ENCODE measurements at places on chromosomes 2 and 18.

- no peak for DNase-seq
These were observed 6.7 kb downstream of the SLC66A2 start for GRCh38 chr18:79944746-79945117.

- no peak for DNase-seq
These were observed 45.2 kb upstream of the NOSTRIN start for GRCh38 chr2:168757223-168757622.

DNA sequence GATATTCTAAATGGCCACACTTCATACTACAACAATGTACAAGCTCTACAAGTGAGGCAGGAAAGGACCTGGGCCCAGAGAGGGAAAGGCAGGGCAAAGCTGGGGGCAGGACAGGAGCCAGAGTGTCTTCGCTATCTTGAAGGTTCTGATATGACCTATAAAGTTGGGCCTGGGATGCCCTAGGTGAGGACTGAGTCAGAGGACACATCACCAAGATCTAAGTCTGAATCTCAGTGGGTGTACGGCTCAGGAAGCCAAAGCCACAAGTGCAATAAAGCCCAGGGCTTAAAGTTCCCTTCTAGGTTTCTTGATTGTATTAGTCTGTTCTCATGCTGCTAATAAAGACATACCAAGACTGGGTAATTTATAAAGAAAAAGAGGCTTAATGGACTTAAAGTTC is 219.1 kb downstream of the ALK start:
- DNase-seq = no peak

GRCh38 chr2:28507796-28508764 is 12.2 kb downstream of the PLB1 start:
- DNase-seq = peak; percentile 78

- no peak for DNase-seq
These were observed 602.5 kb downstream of the TSN start for GRCh38 chr2:122357998-122358397.

- no peak for DNase-seq
These were observed 146.6 kb downstream of the ERBB4 start for GRCh38 chr2:212392043-212392442.

DNA sequence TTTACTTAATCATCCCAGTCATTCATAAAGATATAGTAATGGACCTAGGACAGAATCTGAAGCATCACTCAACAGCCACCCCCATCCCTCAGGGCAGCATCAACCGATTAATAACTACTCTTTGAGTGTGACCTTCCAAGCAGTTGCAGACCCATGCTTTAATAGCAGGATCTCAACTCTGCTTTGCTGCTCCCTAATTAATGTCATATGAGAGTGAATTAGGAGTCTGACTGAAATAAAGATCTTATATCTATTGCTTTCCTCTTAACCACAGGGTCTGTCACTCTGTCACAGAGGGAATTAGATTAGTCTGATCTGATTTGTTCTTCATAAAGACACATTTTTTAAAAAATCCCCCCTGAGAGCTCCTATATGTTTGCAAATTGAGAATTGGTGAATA is 46.1 kb upstream of the LRP1B start:
- no peak for DNase-seq

GRCh38 chr2:166411473-166412230 is 35.9 kb upstream of the SCN9A start:
- no peak for DNase-seq

- no peak for DNase-seq
These were observed 26.9 kb downstream of the AGAP1 start for GRCh38 chr2:235520787-235521186.

DNA sequence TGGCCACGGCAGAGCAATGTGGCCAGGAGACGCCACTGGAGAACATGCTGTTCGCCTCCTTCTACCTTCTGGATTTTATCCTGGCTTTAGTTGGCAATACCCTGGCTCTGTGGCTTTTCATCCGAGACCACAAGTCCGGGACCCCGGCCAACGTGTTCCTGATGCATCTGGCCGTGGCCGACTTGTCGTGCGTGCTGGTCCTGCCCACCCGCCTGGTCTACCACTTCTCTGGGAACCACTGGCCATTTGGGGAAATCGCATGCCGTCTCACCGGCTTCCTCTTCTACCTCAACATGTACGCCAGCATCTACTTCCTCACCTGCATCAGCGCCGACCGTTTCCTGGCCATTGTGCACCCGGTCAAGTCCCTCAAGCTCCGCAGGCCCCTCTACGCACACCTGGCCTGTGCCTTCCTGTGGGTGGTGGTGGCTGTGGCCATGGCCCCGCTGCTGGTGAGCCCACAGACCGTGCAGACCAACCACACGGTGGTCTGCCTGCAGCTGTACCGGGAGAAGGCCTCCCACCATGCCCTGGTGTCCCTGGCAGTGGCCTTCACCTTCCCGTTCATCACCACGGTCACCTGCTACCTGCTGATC is 4.9 kb downstream of the GPR17 start:
- DNase-seq = no peak

DNA sequence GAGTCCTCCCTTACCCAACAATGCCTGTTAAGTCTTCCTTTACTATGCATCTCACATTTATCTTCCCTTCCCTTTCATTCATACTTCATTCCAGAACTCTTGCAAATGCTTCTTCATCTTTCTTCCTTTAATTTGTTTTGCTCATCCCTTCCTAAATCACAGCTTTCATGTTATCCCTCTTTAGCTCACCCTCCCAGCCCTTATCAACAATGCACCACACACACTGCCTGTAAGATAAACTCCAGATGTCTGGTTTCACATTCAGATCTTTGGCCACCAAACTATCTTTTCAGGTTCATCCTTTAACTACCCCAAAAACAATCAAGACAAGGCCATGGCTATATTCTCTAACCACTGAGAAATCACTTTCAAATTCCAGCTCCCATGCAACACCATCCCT is 3.4 kb downstream of the CCDC93 start:
- no peak for DNase-seq

DNA sequence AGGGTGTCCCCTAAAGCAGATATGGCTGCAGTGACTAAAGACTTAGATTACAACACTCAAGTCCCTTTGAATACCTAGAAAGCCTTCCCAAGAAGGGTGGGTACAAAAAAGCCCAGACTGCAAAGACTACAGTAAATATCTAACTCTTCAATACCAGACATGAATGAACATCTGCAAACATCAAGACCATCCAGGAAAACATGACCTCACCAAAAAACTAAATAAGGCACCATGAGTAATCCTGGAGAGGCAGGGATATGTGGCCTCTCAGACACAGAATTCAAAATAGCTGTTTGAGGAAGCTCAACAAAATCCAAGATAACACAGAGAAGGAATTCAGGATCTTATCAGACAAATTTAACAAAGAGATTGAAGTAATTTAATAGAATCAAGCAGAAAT is 138.2 kb upstream of the OTOS start:
- DNase-seq = no peak

DNA sequence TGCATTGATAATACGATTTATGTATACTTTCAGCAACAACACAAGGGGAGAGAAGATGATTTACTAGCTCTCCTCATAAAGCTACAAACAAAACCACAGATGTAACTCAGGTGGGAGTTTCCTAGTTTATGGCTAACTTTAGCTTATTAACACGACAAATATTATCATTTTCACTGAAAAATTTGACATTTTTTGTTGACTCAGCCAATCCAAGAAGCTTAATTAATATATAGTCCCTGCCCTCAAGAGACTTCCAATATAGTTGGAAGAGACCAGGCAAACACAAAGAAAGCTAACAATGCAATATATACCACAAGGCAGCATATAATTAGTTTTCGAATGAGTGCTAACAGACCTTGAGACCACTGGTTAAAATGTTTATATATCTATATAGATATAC is 775 bp downstream of the WDR12 start:
- DNase-seq = no peak

DNA sequence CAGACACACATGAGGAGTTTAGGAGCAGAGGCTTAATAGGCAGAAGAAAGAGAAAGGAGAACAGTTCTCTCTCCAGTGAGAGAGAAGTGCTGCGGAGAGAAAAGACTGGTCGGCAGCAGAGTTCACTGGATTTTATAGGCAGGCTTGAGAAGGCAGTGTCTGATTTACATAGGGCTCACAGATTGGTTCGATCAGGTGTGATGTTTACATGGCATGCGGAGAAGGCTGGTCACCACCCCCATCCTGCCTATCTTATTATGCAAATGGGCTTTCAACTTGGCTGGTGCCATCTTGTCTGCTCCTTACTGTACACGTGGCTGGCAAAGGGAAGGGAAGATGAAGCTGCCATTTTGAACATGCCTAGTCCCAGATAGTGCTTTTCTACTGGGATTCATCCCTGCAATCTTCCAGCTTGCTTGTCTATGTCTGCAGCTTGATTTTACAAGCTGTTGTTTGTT is 113.4 kb downstream of the AP1S3 start:
- DNase-seq = no peak

DNA sequence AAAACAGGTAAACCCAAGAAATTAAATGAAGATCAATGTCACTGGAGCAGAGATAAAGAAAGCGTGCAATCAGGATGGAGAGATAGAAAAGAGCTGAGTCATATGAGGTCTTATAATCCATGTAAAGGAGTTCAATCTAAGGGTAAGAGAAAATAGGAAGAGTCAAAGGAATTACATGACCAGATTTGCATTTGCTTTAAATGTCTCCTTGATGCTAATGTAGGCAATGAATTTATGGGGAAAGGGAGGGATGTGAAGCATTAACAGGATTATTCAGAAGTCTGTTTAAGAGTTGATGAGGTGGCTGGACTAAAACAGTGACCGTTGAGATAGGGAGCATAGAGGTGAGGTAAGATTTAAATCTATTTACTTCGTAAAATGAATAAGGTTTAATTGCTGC is 623.1 kb downstream of the MBD2 start:
- DNase-seq = no peak

GRCh38 chr2:221779614-221780067 is 207.5 kb upstream of the EPHA4 start:
- DNase-seq = no peak

DNA sequence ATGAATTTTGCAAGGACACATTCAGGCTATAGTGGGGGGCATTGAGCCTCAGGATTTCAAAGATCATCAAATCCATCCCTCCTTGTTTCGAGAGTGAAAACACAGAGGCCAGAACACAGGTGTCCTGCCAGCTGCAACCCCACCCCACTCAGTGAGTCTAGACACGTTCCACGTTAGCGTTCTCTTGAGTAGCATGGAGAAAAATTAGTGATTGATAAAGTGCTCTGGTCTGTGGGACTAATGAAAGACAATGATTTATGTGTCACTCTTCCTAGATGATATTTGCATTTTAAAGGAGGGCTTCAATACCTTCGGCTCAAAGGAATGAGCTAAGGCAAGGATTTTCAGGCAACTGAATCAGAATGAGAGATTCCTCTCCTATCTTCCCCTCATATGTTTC is 43.8 kb downstream of the SLC4A3 start:
- no peak for DNase-seq

- no peak for DNase-seq
These were observed 1038.3 kb upstream of the ACVR2A start for GRCh38 chr2:146806364-146807005.

- no peak for DNase-seq
These were observed 628 bp downstream of the SH2D6 start for GRCh38 chr2:85419009-85419675.

DNA sequence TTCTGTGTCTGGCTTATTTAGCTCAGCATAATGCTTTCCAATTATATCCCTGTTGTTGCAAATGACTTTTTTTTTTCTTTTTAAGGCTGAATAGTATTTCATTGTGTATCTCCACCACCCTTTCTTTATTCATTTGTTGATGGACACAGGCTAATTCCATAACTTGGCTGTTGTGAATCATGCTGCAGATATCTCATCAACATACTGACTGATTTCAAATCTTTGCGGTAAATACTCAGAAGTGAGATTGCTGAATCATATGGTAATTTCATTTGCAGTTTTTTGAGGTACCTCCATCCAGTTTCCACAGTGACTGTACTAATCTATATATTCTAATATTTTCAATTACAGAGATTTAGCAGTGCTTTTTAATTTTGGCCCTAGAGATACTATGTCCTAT is 266.2 kb downstream of the TMX3 start:
- no peak for DNase-seq

GRCh38 chr2:866009-866680 is 84.5 kb upstream of the SNTG2 start:
- no peak for DNase-seq

DNA sequence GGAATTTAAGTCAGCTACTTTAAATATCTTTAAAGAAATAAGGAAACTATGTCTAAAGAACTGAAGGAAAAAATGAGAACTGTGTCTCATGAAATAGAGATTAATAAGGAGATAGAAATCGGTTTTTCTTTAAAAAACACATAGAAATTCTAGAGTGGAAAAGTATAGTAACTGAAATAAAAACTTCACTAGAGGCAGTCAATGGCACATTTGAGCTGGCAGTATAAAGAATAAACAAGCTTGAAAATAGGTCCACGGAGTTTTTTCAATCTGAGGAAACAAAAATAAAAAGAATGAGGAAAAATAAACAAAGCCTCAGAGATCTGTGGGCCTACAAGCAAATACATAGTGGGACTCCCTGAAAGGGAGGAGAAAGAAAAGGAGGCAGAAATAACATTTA is 127.5 kb downstream of the TWIST2 start:
- DNase-seq = no peak

GRCh38 chr2:43540021-43540779 is 55.6 kb downstream of the THADA start:
- DNase-seq = peak; percentile 5

DNA sequence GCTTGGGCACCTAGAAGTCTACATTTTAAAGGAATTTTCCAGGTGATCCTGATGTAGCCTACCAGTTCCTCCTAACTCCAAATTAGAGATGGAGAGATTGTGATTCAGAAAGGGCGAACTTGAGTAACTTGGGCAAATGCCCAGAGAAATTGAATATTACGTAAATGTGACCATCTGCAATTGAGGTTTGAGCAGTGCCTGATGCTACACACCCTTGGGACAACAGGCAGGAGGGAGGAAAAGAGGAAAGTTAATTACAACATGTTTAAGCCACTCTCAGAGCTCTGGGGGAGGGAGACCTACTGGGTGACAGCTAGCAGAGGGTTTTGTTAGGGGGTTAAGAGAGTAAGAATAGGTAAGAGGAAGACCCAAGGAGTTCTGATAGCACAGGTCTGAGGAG is 208.9 kb downstream of the LPIN1 start:
- no peak for DNase-seq

Data from NK-92 treated with Interleukin-12 subunit alpha and Interleukin-12 subunit beta, amount 100 ng/mL, for 24 hours (cell line).